ENCODE measurements at places on chromosomes 7 and 10.

DNA sequence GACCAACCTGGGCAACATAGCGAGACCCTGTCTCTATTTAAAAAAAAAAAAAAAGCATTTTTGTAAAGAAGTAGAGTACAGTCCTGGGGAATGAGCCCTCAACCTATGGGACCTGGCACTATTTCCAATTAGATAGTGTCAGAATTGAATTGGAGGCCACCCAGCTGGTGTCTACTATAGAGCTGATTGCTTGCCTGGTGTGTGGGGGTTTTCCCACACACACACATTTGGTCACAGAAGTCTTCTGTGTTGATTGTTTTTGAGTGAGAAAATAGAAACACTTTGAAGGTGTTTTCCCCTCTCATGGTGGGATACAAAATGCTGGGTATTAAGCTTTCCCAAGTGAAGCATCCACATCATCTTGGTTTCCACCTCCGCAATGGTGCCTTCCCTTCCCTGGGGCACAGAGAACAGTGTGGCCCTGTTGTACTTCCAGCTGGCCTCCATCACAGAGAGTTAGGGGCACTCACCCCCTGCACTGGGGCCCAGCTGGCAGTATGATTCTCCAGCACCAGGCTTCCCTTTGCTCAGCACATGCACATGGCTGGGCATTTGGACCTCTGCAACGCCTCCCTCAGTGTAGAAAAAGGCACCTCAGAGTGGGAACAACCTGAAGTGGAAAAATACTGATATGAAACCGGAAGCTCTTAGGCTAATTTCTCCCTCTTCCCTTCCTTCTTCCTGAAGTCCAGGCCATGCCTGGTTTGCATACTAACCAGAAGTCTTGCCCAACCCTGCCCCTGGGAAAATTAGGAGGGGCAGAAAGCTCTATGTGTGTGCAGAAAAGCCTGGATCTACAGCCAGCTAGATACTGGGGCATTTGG lies 10.7 kb upstream of the NFKB2 start:
- DNase-seq: no peak

DNA sequence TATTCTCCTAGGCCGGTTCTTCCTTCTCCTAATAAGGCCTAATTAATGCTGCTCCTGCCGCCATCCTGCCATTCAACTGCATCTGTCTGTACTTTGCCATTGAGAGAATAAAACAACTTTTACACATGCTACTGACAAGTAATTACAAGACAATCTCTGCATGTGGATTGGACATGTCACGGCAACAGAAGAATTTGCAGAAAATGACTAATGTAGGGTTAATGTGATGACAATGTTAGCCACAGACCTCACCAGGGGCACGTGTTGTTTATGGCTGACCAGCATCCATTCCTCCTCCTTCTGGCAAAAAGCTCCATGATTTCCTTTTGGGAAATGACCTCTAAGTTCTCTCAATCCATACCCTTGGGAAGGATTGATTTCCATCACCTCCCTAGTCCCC lies 58.0 kb downstream of the NEBL start:
- no peak for DNase-seq

- DNase-seq: no peak
These were observed 471 bp upstream of the TOMM7 start for GRCh38 chr7:22823142-22823497.

DNA sequence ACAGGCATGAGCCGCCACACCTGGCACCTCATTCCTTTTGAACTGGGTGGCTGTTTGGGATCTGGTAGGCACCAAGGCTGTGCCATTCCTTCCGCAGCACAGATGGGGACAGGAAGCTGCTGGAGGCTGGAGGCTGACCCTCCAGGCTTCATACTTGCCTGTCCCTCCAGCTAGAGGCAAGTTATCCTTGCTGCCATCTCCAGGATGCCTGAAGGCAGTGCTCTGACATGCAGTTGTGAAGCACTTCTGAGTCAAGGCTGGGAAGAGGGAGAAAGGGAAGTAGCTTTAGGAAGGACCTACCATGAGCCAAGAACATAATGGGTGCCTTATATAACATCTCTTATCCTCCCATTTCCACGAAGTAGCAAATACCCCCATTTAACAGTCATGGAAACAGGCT lies 9.5 kb downstream of the MARVELD1 start:
- no peak for DNase-seq

- no peak for DNase-seq
These were observed 33.1 kb downstream of the MASTL start for GRCh38 chr10:27188259-27188658.

DNA sequence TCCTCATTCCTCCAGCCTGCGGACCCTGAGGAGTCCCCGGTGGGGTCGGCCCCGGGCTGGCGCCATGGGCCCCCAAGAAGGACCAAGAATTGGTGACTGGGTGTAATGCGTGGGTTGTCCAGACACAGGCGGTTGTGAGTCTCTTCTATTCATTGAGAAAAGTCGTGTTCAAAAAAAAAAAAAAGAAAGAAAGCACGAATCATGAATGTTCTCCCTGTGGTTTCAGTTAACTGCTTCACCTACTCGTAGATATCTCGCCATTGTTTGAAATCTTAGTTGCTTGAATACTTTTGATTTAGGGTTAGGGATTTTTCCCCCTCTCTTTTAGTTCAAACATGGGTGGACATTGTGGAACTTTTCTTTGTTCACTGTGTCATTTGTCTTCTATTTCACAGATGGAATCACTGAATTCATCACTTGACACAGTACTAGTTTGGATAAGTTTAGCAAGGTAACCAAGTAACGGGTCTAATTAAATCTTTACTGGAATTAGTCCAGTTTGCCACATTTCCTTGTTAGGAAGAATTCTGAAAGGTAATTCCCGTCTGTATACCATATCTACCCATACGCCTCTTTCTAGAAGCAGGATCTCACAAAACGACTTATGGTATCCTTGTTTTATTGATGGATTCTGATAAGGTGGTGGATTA lies 775 bp downstream of the STARD3NL start:
- no peak for DNase-seq

- no peak for DNase-seq
These were observed 6.9 kb downstream of the PPP2R2D start for GRCh38 chr10:131907679-131908078.

- DNase-seq: no peak
These were observed 78.4 kb downstream of the CUL2 start for GRCh38 chr10:35011771-35012191.

- DNase-seq: no peak
These were observed 1.1 kb downstream of the BAZ1B start for GRCh38 chr7:73520673-73521635.

- no peak for DNase-seq
These were observed 33.2 kb downstream of the RBM28 start for GRCh38 chr7:128310499-128310898.

DNA sequence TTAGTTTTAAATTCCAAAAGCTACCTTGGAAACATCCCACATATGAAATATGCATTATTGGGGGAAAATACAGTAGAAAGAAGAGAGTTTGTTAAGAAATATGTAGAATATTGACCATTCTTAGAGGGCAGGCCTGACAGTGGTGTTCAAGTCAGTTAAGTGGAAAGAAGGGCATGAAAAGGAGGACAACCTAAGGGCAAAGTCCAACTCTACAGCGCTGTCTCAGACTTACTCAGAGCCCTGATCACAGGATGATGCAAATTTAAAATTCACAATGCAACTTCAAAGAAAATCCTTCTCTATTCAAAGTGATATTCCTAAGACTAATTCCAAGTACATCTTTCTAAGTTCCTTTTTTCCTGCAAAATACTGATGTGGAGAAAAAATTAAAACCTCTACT lies 139.1 kb upstream of the LRRTM3 start:
- DNase-seq: no peak

- DNase-seq: no peak
These were observed 50.8 kb downstream of the SH2D4B start for GRCh38 chr10:80588546-80588945.

GRCh38 chr7:100157334-100158228 lies 942 bp downstream of the TRAPPC14 start:
- peak; percentile 37 for DNase-seq
